ENCODE measurements at places on chromosomes 7 and 10.

DNA sequence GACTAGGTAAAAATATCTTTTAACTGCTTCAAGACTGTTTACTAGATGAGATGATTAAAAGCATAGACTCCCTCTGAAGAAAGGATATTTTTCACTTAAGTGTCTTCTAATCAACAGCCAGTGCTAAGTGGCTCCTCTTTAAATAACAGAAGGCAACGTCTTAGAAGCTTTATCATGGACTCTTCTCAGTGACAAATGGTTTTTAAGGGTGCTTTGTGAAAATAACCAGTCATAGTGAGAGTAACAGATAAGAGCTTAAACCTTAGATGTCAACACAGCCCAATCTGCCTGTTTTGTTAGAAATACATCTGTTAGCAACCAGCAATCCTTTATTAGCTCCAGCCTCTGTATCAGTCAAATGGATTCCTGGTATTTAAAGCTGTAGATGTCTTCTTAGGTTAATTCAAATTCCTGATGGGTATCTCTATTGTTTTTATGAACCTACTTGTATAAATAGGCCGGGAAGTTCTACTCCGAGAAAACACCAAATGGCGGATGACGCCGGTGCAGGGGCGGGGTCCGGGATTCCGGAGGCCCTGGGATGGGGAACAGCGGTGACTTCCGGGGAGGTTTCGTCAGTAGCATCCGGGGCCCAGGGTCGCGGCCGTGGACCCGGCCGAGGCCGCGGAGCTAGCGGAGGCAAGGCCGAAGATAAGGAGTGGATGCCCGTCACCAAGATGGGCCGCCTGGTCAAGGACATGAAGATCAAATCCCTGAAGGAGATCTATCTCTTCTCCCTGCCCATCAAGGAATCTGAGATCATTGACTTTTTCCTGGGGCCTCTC lies 285.4 kb downstream of the GPR37 start:
- no peak for DNase-seq

- no peak for DNase-seq
Observed at GRCh38 chr10:19944911-19945663, 128.9 kb downstream of the PLXDC2 start.

- DNase-seq: no peak
Observed at GRCh38 chr10:89540420-89540949, 5.1 kb upstream of the SLC16A12 start.

DNA sequence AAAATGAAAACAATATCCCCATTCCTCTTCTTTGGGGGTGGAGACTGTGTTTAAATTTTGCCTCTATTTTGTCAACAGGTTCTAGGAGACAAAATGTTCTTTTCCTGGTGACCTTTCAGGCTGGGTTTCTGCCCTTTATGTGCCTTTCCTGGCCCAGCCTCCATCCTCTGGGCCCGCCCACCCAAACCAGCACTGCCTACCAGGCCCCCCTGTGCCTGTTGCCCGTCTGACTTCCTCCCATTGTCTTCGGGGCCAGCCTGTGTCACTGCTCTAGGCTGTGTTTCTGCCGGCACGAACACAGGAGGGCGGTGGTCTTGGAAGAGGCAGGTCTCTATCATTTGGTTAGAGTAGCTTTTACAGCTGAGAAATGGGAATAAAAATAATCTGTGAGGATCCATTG lies 13.9 kb downstream of the TSPAN14 start:
- no peak for DNase-seq

GRCh38 chr7:121273467-121274167 lies 55.2 kb upstream of the WNT16 start:
- no peak for DNase-seq

GRCh38 chr10:43230909-43231522 lies 35.8 kb downstream of the RASGEF1A start:
- no peak for DNase-seq

DNA sequence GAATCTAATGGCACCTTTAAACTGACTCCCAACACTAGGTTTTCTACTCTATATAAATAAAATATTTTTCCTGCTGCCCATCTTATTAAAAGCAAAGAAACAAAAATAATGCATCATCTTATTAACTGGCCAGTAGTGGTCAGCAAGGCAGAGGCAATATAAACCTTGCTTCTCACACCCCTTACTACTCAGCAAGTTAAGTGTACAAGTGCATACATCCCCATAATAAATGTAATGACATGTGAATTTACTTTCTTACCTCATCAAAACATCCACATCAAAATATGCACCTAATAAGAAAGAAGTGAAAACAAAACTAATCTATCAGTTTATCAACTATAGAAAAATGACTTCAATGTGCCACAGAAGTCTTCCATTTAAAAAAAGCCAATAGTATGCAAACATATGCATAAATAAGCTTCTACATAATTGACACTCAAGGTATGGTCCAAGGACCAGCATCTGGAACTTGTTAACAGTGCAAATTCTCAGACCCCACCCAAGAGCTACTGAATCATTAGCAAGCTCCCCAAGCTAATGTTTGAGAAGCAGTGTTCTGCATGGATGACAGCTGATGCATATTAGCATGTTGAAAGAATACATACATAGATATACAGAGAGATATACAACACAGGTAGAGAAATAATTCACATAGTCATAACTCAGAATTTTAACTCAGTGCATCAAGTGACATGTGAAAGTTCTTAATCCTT lies 182.7 kb downstream of the C7orf25 start:
- no peak for DNase-seq

DNA sequence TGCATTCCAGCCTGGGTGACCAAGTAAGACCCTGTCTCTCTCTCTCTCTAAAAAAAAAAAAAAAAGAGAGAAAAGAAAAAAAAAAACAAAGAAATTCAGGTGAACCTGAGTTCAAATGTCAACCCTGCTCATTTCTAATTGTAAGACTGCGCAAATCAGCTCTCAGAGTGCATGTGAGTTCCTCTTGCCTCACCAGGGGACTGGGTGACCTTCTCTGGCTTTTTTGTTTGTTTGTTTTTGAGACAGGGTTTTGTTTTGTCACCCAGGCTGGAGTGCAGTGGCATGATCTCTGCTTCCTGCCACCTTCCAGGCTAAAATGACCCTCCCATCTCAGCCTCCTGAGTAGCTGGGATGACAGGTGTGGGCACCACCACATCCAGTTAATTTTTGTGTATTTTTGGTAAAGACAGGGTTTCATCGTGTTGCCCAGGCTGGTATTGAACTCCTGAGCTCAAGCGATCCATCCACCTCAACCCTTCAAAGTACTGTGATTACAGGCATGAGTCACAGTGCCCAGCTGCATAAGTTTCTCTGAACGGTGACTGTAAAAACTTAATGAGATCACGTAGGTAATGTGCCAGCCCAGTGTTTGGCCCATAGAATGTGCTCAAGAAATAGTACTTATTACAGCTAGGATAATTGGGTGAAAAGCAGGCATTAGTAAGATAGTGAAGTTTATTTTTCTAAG lies 45.3 kb upstream of the BAMBI start:
- no peak for DNase-seq

DNA sequence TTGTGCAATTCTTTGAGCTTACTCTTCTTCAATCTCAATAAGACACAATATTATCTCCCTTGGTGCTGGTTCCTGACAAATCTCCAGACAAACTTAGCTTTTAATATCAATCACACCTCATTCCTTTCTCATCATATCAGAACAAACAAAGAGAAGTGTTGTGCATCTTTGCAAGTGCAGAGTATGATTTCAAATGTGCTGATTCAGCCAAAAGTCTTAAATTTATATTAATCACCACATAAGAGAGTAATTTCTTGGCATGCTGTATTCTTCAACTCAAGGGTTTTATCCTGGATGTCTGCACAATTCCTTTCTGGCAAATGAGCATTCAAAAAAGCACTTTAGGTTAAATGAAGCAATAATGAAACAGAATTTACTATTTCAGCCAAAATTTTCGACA lies 877.8 kb downstream of the ANKRD7 start:
- no peak for DNase-seq

Measured in cerebellar nuclear complex (tissue), 1 donor.